SJSA1 (cell line): ENCODE measurements at places on chromosomes 5 and 9. TPM values are rescaled to one million over a fixed set of nuclear protein-coding genes. Genes with fewer than 3 reads are reported as not detected.

DNA sequence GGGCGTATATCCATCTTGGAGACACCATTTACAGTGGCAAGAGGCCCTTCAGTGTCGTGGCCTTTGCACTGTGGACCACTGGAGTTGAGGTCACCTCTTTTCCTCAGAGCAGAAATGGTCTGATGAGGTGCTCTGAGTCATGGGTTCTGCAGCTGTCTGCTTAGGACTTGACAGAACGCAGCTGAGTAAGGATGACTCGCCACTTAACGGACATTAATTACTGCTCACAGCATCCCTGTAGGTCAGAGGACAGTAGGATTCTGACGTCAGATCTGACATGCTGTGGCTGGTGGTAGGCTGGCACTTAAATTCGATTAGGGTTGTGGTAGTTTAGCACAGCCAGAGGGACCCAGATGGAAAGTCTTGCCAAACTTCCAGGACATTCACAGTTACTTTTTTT is 479.4 kb downstream of the DMAC1 start:
- H3K36me3 ChIP-seq, result no peaks in the 10 kb centered on the region
- no peak overlapping the region for H3K27ac ChIP-seq
- no peaks in the 10 kb centered on the region for H3K4me1 ChIP-seq
- no peaks in the 10 kb centered on the region for H3K27me3 ChIP-seq
- no peak overlapping the region for H3K4me3 ChIP-seq

GRCh38 chr5:56094579-56095361 is 100.0 kb upstream of the IL6ST start:
- no peak overlapping the region for H3K4me3 ChIP-seq
- no peaks in the 10 kb centered on the region for H3K27me3 ChIP-seq
- no peak overlapping the region for H3K27ac ChIP-seq
- peaks cover 15% of the 10 kb centered on the region for H3K4me1 ChIP-seq

DNA sequence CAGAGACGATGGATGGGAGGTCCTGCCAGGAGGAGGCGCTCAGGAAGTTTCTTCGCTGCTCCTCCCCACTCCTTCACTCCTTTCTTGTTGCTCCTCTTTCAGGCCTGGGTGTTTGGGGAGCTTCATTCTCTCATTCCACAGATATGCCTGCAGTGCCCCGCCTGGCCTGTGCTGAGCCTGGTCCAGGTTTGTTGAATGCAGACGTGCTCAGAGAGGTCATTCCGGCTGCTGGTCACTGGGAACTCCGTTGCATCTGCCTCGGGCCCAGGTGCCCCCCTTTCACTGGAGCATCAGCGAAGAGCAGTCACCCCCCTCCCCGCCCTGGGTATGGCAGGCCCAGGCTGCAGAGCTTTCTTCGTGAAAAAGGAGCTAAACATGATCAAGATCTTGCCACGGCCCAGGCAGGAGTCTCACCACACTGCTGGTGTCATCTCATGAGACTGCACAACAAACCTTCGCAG is 15.5 kb downstream of the SURF6 start:
- H3K4me3 ChIP-seq, result no peak overlapping the region
- no peaks in the 10 kb centered on the region for H3K4me1 ChIP-seq
- H3K36me3 ChIP-seq, result no peaks in the 10 kb centered on the region
- peaks cover 14% of the 10 kb centered on the region for H3K27me3 ChIP-seq
- no peak for DNase-seq

DNA sequence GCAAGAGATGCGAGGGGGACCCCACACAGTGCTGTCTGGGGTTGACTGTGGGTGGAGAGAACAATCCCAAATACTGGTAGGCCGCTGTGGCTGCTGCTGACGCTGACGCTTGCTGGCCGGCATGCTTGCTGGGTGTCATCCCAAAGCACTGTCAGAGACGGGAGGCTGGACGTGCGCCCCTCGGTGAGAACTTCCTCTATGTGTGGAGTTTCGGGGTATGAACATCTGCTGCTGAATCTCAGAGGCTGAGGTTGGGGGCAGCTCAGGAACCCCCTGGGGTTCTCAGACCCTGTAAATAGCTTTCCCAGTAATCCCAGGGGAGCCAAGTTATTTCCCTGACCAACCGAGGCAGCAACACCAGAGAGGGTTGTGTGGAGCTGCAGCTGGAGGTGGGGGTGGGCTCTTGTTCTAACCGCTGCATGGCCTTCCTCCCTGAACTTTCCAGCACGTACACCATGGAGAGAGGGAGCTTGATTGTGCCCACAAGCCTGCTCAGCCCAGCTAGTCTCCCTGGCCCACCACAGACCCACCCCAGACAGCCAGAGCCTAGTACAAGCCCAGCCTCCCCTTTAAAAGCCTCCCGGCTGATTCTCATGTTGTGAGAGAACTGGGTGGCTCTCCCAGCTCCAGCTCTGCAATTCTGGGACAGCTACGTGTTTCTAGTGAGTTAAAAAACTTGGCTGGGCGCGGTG is 21.8 kb upstream of the SLC12A7 start:
- no peak overlapping the region for H3K27ac ChIP-seq
- no peaks in the 10 kb centered on the region for H3K36me3 ChIP-seq
- DNase-seq, result no peak
- H3K4me1 ChIP-seq, result no peaks in the 10 kb centered on the region
- H3K4me3 ChIP-seq, result no peak overlapping the region
- no peaks in the 10 kb centered on the region for H3K27me3 ChIP-seq

DNA sequence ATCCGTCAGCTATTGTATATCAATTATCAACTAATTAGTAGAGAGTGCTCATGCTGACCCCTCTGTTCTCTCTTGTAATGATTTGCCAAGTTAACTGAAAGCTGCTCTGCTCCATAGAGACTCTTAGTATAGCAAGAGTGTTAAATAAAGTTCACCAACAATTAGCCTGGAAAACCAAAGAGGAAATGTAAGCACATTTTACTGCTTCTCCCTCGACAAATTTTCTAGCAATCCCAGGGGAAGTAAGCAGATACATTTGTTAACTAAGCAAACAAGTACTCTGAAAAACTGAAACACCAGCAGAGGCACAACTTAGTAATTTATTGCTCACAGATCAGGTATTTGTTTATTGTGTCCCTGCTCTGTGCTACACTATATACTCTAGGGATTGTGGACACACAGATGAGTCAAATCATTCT is 162.2 kb downstream of the GLIS3 start:
- peak overlapping the region; percentile 97 for H3K27ac ChIP-seq
- DNase-seq, result peak; percentile 40
- H3K4me3 ChIP-seq, result no peak overlapping the region
- H3K27me3 ChIP-seq, result no peaks in the 10 kb centered on the region

DNA sequence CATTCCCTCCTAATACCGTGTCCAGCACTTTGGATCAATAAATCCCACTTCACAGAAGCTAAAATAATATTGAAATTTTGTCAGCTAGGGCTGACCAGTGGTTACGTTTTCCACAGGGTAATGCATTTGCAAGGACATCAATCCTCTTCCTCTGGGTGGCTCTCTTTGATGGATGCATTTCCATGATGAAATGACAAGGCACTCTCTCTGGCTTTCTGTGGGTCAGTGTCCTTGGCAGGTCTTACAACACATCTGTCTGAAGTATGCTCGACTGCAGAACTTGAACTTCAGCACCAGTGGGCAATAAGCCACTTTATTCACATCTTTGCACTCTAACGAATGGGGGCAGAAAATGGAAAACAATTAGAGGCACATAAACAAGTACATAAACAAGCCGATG is 330.1 kb downstream of the ADAMTS6 start:
- H3K27ac ChIP-seq, result no peak overlapping the region
- H3K36me3 ChIP-seq, result no peaks in the 10 kb centered on the region
- H3K27me3 ChIP-seq, result no peaks in the 10 kb centered on the region
- no peak overlapping the region for H3K4me3 ChIP-seq
- H3K4me1 ChIP-seq, result peaks cover 5% of the 10 kb centered on the region; the same call in 1 of the 2 replicates
- no peak for DNase-seq

DNA sequence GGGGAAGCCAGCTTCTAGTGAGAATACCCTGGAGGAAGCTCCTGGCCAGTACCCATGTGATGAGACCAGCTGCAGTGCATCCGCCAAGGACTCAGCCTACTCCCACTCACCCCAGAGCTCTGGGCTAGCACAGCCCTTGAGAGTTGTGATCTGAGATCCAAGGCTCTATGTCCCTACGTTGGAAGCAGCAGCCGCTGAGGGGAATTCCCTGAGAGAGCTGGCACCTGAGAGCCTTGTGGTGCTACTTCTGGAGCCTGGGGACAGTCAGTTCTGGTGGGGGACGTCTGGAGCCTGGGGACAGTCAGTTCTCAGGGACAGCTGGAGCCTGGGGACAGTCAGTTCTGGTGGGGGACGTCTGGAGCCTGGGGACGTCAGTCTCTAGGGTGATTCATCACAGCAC is 39.2 kb downstream of the PDZD2 start:
- no peak overlapping the region for H3K4me3 ChIP-seq
- DNase-seq, result no peak
- no peak overlapping the region for H3K27ac ChIP-seq
- no peaks in the 10 kb centered on the region for H3K4me1 ChIP-seq
- no peaks in the 10 kb centered on the region for H3K27me3 ChIP-seq
- H3K36me3 ChIP-seq, result no peaks in the 10 kb centered on the region

GRCh38 chr5:73160239-73160671 is 12.7 kb upstream of the TMEM174 start:
- no peak overlapping the region for H3K4me3 ChIP-seq
- DNase-seq, result no peak
- H3K27ac ChIP-seq, result no peak overlapping the region
- no peaks in the 10 kb centered on the region for H3K36me3 ChIP-seq
- no peaks in the 10 kb centered on the region for H3K27me3 ChIP-seq
- peaks cover 21% of the 10 kb centered on the region for H3K4me1 ChIP-seq

GRCh38 chr9:131869348-131869747 is 129.5 kb upstream of the RAPGEF1 start:
- H3K4me3 ChIP-seq, result no peak overlapping the region
- no peaks in the 10 kb centered on the region for H3K36me3 ChIP-seq
- no peak for DNase-seq
- no peaks in the 10 kb centered on the region for H3K27me3 ChIP-seq
- no peak overlapping the region for H3K27ac ChIP-seq

DNA sequence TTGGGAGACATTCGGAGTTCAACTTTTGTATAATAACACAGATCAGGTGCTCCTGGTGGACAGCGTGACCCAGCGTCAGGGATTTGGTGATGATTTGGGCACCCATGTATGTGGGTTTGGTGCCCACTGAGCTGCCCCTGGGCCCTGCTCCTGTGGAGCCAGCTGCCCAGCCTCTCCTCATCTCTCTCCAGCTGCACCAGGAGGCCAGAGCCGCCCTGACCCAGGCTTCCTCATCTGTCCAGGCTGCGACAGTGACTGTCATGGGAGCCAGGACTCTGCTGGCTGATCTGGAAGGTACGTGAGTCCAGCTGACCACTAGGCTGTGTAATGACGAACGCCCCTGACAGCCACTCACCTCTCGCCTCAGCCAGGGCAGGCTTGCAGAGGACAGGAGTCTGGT is 14.5 kb upstream of the AIF1L start:
- no peak for DNase-seq
- H3K27me3 ChIP-seq, result peaks cover 26% of the 10 kb centered on the region
- no peaks in the 10 kb centered on the region for H3K4me1 ChIP-seq
- no peaks in the 10 kb centered on the region for H3K36me3 ChIP-seq
- no peak overlapping the region for H3K27ac ChIP-seq
- H3K4me3 ChIP-seq, result no peak overlapping the region

DNA sequence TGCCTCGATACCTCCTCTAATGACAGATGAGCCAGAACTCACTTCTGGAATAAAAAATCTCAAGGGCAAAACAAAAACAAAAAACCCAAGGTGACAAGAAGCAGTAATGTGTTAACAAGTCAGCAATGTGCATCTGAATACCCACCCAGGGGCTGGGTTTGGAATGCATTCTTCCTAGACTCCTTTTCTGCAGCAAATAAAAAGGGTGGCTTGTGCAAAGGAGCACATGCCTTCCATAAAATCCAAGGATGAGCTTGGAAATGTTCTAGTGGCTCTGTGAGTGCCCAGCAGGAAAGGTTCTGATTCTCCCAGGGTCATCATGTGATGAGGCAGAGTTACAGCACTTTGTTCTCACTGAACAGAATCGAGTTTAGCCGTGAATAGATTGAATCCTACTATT is 599.9 kb downstream of the RAB3C start:
- H3K36me3 ChIP-seq, result no peaks in the 10 kb centered on the region
- no peaks in the 10 kb centered on the region for H3K4me1 ChIP-seq
- no peak overlapping the region for H3K27ac ChIP-seq
- H3K4me3 ChIP-seq, result no peak overlapping the region

- no peak overlapping the region for H3K4me3 ChIP-seq
- peak overlapping the region; percentile 2 for H3K27ac ChIP-seq
- peak; percentile 68 for DNase-seq
- H3K27me3 ChIP-seq, result no peaks in the 10 kb centered on the region
Observed at GRCh38 chr5:125559296-125559695, 812.9 kb upstream of the ZNF608 start.

DNA sequence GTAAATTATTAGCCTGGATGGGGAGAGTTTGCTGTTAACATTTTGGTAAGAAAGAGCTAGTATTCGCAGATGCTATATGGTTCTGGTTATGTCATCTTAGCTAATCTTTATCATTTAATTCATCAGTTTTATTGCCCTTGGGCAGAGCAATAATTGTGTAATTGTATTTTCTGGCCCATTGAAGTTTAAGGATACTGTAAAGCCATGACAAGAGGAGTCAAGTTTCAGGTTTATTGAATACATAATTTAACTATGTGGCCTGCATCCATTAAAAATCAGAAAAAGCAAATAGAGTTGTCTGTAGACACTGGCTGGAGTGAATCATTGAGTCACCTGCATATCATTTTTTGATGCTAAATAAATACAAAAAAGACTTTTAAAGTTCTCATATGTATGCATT is 255.8 kb downstream of the PRELID2 start:
- H3K4me3 ChIP-seq, result no peak overlapping the region
- H3K36me3 ChIP-seq, result no peaks in the 10 kb centered on the region
- H3K27ac ChIP-seq, result no peak overlapping the region
- H3K27me3 ChIP-seq, result no peaks in the 10 kb centered on the region

- no peak overlapping the region for H3K27ac ChIP-seq
- H3K27me3 ChIP-seq, result peaks cover 12% of the 10 kb centered on the region; the same call in 1 of the 2 replicates
- H3K4me3 ChIP-seq, result no peak overlapping the region
- H3K36me3 ChIP-seq, result no peaks in the 10 kb centered on the region
- H3K4me1 ChIP-seq, result no peaks in the 10 kb centered on the region
Observed at GRCh38 chr9:121658166-121658565, 6.7 kb downstream of the DAB2IP start.

DNA sequence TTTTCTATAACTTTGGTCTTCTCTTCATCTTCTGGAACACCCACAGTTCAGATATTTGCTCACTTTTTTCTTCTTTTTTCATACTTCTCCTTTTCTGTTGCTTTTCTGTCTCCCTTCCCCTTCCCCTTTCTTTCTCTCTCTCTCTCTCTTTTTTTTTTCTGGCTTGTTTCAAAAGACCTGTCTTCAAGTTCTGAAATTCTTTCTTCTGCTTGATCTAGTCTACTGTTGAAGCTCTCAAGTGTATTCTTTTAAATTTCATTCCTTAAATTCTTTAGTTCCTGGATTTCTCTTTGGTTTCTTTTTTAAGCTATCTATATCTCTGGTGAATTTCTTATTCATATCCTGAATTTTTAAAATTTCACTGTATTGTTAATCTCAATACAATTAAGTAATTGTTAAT is 11.2 kb downstream of the ALG2 start:
- no peak overlapping the region for H3K27ac ChIP-seq
- no peaks in the 10 kb centered on the region for H3K4me1 ChIP-seq
- no peaks in the 10 kb centered on the region for H3K27me3 ChIP-seq
- no peak overlapping the region for H3K4me3 ChIP-seq
- peaks cover 6% of the 10 kb centered on the region; the same call in 1 of the 2 replicates for H3K36me3 ChIP-seq

OR1L4 gene
- total RNA-seq, result not detected in 2 replicates

GABRA6 gene
- total RNA-seq, result not detected in 2 replicates

GPR21 gene
- not detected in 2 replicates for total RNA-seq

LCN10 gene
- total RNA-seq, result not detected in 2 replicates

HMCN2 gene
- total RNA-seq, result 1.2 and 1.9 TPM in 2 replicates

TMEFF1 gene
- 1.3 and 9.3 TPM in 2 replicates for total RNA-seq

ABITRAM gene
- total RNA-seq, result 2.3 and 6.9 TPM in 2 replicates
